ENCODE measurements at places on chromosomes 7 and 10.

- no peak for DNase-seq
Measured at GRCh38 chr7:112115880-112116279, 90.3 kb downstream of the DOCK4 start.

DNA sequence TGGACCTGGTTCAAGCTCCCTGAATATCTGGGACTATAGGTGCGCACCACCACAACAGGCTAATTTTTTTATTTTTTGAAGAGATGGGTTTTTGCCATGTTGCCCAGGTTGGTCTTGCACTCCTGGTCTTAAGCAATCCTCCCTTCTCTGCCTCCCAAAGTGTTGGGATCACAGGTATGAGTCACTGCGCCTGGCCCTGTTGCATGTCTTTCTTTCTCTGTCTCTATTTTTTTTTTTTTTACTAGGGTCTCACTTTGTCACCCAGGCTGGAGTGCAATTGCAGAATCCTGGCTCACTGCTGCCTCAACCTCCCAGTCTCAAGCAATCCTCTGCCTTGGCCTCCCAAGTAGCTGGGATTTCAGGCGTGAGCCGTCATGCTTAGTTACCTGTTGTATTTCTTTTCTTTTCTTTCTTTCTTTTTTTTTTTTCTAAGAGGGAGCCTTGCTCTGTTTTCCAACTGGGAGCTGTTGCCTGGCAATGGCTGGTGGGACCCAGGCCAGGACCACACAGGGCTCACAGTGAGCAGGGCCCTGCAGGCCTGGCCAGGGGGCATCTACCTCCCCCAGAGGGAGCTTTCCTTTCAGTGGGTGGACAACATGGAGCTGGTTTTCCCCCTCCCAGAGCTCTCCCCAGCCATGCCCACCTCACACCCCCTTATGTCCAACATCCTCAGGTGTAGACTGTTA lies 6.0 kb downstream of the MYL7 start:
- DNase-seq, result no peak

GRCh38 chr7:117269886-117270285 lies 53.0 kb downstream of the WNT2 start:
- DNase-seq, result no peak

DNA sequence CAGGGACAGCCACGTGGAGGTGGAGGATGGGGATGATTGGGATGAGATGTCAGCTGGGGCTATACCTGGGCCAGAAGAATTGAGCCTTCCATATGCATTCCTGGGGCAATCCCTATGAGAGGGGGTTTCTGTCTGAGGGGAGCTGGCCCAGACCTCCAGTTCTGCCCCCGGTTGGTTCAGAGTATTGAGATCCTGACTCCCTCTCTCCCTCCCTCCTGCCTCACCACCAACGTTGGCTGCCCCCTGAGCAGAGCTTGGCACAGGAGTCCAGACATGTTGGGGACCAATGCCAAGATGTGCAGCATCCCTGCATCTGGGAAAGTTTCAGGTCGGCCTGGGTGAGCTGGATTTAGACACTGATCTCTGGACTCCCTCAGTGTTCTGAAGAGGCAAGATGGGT lies 575.2 kb upstream of the MKI67 start:
- DNase-seq, result no peak

GRCh38 chr7:14839307-14839706 lies 63.2 kb downstream of the DGKB start:
- DNase-seq, result no peak

GRCh38 chr10:28020993-28021982 lies 22.4 kb upstream of the ODAD2 start:
- DNase-seq, result no peak

DNA sequence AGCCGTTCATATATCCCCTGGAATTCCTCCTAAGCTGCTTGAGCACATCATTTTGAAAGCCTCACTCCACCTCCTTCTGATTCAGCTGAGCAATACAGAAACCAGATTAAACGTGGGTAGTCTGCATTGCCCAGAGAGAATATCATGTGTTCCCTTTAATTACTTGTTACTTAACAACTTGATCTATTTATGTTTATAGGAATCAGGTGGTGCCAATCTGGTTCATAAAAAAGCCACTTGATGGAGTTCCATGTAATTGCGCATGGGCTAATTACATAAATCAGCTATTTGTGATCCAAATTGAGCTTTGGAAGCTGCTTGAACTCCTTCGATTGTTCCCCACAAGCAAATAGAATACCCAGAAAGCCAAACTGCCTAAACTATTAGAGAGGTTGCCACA lies 114.7 kb upstream of the ADCY1 start:
- DNase-seq, result no peak

DNA sequence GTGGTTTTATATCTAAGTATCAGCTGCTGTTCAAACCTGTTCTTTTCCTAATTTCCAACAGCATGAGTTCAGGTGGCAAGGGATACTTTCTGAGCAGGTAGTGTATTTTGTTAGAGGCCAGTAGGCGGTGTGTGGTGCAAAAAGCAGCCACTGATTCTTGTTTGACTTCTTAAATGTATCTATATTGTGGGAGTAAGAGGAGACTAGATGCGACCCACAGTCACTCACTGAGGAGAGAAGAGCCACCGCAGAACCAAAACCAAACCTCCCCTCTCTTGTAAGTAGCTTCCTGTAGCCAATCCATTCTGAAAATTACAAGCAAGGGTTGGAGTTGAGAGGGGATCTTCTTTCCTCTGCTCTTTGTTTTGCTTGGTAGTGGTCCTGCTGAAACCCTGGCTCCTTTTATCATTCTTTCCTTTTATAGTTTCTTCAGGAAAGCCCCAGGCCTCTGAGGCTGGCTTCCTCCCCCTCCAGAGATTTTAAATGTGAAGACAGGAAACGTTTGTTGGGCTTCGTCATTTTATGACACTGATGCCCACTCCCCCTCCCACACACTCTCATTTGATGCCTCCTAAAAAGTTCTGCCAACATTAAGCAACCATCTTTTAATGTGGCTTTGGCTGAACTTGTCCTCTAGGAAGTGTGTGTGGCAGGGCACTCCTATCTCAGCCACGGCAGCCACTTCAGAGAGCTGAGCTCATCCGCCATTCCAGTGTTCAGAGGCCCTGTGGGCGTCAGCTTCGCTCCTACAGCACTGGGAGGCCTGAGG lies 566.0 kb downstream of the SUGCT start:
- no peak for DNase-seq

GRCh38 chr7:70347463-70348254 lies 749.4 kb downstream of the AUTS2 start:
- no peak for DNase-seq

DNA sequence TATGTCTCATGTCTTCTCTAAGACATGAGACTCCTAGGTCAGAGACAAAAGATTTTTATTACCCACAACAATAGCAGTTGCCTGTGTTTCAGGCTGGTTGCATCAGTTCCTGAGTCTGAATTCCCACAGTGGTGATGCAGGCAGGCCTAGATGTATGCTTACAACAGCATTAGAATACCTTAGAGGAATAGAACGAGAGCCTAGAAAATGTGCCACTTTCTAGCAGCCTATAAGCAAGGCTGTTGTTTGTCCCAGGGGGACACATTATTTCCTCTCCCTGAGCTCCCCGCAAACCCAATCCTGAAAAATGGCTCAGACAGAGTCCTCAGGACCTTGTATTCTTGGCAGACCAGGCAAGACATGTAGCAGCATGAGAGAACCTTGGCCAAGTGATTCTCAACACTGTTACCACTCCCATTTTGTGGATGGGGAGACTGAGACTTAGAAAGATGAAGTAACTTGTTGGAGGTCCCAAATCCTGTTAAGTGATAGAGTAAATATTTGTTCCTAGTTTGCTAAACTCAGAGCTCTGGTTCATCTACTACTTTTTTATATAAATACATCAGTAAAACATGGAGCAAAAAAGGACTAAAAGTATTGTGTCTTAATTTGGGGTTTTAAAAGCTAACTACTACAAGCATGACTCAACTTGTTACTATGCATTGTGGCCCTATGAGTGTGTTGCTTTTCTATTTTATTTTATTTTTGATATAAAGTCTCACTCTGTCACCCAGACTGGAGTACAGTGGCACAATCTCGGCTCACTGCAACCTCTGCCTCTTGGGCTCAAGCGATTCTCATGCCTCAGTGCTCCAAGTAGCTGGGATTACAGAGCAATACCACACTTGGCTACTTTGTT lies 14.2 kb downstream of the VTI1A start:
- no peak for DNase-seq

Data from GM12892 (cell line).